Kidney (tissue), 22 donors: ENCODE measurements at places on chromosomes 4 and X. TPM values are rescaled to one million over a fixed set of nuclear protein-coding genes. Genes with fewer than 3 reads are reported as not detected.

Gene RIPPLY1
- total RNA-seq, result 0.50 TPM

DNA sequence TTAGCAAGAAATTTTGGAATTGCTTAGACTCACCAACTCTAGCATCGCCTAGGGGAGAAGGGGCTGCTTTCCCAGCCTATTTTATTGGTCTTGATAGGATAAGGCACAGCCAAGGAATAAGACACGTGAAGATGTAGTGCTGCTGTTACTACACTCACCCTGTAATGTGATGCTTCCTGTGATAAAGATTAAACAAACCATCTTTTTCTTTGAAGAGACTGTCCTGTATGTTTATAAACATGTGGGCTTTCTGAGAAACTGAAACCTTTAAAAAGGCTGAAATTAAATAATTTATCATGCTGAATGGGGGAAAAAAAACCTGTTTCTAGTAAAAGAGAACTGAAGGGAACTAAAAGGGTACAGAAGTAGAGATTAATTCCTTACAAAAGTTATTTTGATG is 13.2 kb downstream of the TAPT1 start:
- no peaks in the 10 kb centered on the region for H3K27me3 ChIP-seq
- H3K4me3 ChIP-seq, result no peak overlapping the region
- DNase-seq, result no peak
- H3K36me3 ChIP-seq, result no peaks in the 10 kb centered on the region
- H3K4me1 ChIP-seq, result peaks cover 3% of the 10 kb centered on the region
- no peak overlapping the region for H3K27ac ChIP-seq

DNA sequence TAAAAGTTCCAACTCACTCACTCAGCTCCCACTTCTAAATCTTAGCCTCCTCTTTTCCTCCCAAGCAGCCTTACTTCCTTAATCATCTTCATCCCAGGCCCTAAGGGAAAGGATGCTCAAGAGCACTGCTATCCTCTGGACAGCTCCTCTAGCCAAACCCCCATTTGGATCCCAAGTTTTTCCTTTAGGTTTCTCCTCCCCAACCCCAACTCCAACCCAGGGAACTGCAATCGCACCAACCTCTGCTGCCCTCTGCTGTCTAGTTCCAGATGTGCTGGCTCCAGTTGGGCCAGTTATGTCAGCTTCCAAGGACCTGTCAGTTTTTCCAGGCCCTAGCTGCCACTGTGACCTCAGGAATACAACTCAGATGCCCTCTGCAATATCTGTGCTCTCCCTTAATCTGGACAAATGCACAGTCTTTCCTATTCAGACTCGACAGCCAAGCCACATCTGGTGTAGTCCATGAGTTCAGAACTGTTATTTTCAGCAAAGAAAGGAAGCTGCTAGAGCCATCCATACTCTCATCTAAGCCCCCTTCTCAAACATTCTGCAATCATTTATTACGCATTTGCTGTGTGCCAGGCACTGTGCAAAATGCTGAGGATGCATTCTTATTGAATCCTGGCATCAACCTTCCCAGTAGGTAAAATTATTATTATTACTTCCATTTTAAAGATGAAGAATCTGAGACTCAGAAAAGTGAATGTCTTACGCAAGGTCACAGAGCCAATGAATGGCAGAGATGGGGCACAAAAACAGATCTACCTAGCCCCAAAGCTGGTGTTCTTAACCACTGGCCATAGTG is 12.3 kb upstream of the XPNPEP2 start:
- H3K36me3 ChIP-seq, result no peaks in the 10 kb centered on the region
- no peaks in the 10 kb centered on the region for H3K4me1 ChIP-seq
- H3K4me3 ChIP-seq, result no peak overlapping the region
- DNase-seq, result peak; percentile 64

GRCh38 chr4:75235359-75235951 is 278.7 kb downstream of the RCHY1 start:
- H3K27ac ChIP-seq, result no peak overlapping the region
- no peak overlapping the region for H3K4me3 ChIP-seq
- no peaks in the 10 kb centered on the region for H3K27me3 ChIP-seq
- DNase-seq, result no peak
- no peaks in the 10 kb centered on the region for H3K36me3 ChIP-seq

Gene ZNF157
- 0.57 TPM for total RNA-seq

DNA sequence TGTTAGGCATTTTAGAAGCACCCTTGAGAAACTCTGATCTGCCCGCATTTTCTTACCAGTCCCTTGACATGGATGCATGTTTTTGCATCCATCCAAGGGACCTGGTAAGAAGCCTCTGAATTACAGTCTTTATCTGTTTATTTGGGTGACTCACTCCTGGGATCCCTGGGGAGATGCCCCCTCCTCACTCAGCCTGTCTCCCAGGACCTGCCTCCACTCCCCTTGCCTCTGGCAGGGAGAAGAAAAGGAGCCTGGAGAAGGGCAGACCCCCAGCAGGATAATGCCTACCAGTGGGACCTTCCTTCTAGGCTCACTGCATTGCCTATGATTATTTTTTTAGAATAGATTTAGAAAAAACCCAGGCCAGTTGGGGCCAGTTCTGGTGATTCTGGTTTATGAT is 329.4 kb downstream of the PTTG2 start:
- H3K4me1 ChIP-seq, result no peaks in the 10 kb centered on the region
- DNase-seq, result no peak
- no peaks in the 10 kb centered on the region for H3K27me3 ChIP-seq
- no peak overlapping the region for H3K27ac ChIP-seq

- DNase-seq, result peak; percentile 67
- no peaks in the 10 kb centered on the region for H3K4me1 ChIP-seq
- H3K27ac ChIP-seq, result no peak within 1 kb of the TSS
- no peak within 1 kb of the TSS for H3K4me3 ChIP-seq
These were observed at the start of gene POU3F4 for GRCh38 chrX:83508006-83508405. TSS of gene POU3F4 (plus strand) at chrX:83508290. CDS start at chrX:83508325, 35 bp downstream.

- no peaks in the 10 kb centered on the region for H3K36me3 ChIP-seq
- H3K27ac ChIP-seq, result no peak overlapping the region
- H3K27me3 ChIP-seq, result peaks cover 4% of the 10 kb centered on the region
- no peak overlapping the region for H3K4me3 ChIP-seq
These were observed 2.5 kb upstream of the CDKL5 start for GRCh38 chrX:18422886-18423285.

DNA sequence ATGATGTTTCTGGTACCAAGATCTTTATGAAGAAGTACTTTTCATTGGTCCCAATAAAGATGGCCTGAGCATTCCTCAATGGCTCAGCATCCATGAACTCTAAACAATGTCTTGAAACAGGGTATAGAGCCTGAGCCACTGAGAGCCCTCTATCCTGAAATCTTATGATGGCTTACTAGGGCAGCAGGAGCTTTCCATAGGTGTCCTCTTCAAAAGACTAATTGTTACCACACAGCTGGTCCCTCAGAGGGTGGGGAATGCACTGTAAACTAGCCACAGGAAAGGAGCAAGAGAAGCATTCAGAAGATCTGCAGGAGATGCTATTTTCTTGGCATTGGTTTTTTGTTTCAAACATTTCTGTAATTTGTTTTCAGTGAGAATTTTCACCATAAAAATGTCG is 5.6 kb upstream of the BANK1 start:
- no peak overlapping the region for H3K4me3 ChIP-seq
- no peaks in the 10 kb centered on the region for H3K36me3 ChIP-seq
- H3K27ac ChIP-seq, result no peak overlapping the region
- no peaks in the 10 kb centered on the region for H3K27me3 ChIP-seq
- H3K4me1 ChIP-seq, result no peaks in the 10 kb centered on the region

Gene ARX
- total RNA-seq, result 0.31 TPM

DNA sequence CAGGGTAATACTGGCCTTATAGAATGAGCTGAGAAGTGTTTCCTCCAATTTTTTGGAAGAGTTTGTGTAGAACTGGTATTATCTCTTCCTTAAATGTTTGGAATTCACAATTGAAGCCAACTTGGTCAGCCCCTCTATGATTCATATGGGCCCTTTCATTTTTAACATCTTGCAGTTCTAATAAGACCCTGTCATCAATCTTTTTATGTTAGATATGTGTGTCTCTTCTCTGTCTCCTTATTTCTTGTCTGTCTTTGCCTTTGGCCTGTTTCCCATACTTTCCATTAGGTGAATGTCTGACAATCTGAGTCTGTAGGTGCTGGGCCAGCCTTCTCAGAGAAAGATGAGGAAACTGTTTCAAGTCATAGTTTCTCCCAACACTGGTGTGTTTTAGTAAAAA is 88.7 kb downstream of the SLC16A2 start:
- H3K4me3 ChIP-seq, result no peak overlapping the region
- no peak for DNase-seq
- H3K36me3 ChIP-seq, result no peaks in the 10 kb centered on the region
- H3K27me3 ChIP-seq, result no peaks in the 10 kb centered on the region
